ENCODE measurements at places on chromosomes 7 and 10. TPM values are rescaled to one million over a fixed set of nuclear protein-coding genes. Genes with fewer than 3 reads are reported as not detected.

Gene H2AZ2
- total RNA-seq: 143 TPM

Gene OR2A7
- 12.5 TPM for total RNA-seq

Gene CASP7
- total RNA-seq: 21.8 TPM

Gene SCIN
- total RNA-seq: 0.99 TPM

Gene KNDC1
- 1.1 TPM for total RNA-seq

Gene PCDH15
- 0.89 TPM for total RNA-seq

Gene MRLN
- total RNA-seq: 15.7 TPM

Gene TAS2R41
- not detected for total RNA-seq

Gene VSTM2A
- total RNA-seq: 0.20 TPM

Gene CCL24
- 1.2 TPM for total RNA-seq

Gene ZCCHC24
- 13.5 TPM for total RNA-seq

Gene LIPK
- 10.6 TPM for total RNA-seq

Gene FEZF1
- not detected for total RNA-seq

Gene SUN3
- not detected for total RNA-seq

Gene WDR91
- 13.1 TPM for total RNA-seq

Gene HSPA14
- 11.8 TPM for total RNA-seq

Gene NXPH1
- 0.10 TPM for total RNA-seq

Gene HPSE2
- total RNA-seq: 3.1 TPM

Gene TLX1
- total RNA-seq: not detected

Gene UPK3BL2
- total RNA-seq: 16.2 TPM

Gene RBP3
- not detected for total RNA-seq

Gene SLC18A3
- not detected for total RNA-seq
